ENCODE measurements at places on chromosomes 7 and 10. TPM values are rescaled to one million over a fixed set of nuclear protein-coding genes. Genes with fewer than 3 reads are reported as not detected.

GRCh38 chr7:28656529-28656928 is 244.2 kb downstream of the CREB5 start:
- no peak for DNase-seq

DNA sequence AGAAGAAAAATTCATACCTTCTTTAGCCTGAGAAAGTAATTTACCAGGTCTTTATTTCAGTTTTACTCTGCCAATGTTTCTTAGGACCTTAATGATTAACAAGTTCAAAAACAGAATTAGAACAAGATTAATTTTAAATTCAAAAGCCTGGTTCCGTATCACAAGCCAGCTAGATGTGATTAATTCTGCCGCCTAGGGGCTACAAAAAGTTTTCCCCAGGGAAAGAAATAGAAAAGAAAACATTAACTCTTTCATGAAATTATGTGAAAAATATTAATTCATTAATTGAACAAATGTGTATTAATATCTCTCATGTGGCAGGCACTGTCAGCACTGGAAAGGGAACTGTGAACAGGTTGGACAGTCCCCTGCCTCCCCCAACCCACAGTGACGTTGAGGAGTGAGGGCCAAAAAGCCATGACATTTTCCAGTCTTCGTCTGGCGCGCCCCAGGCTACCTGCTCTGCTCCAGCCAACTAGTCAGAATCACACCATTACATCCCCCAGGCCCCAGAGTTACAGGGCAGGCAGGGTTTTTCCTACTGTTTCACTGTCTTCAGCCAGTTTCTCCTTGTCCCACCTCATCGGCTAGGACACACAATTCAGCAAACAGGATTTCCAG is 20.1 kb downstream of the TMEM176A start:
- DNase-seq = no peak

DNA sequence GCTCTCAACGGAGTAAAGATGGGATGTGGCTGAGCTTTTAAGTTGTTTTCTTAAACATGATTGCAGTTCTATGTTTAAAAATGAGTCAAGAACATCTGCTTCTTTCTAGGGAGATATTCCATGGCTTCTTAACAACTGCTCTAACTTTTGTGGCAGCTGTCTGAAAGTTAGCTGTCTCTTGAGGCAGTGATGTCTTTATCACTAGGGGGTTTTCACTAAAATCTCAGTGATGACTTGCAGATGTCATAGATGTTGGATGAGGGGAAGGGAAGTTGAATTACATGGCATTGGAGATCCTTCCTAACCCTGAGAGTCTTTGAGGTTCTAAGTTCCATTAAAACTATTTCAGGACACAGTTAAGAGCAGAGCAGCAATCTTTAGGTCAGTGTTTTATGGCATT is 43.5 kb downstream of the PRKG1 start:
- DNase-seq = no peak

GRCh38 chr7:44964831-44965440 is 13.9 kb downstream of the MYO1G start:
- DNase-seq = no peak

DNA sequence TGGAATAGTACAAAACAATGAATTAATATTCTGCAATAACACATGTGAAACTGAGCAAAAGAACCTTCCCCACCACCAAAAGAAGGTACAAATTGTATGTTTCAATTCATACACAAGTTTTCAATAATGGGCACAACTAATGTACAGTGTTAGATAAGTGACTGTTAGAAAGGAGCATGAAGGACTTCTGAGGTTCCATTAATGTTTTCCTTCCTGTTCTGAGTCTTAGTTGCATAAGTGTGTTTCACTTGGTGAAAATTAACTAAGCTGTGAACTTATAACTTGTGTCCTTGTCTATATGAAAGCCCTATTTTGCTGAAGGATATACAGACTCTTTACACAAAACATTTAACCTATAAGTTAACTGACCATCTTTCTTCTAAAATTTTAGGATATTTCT is 8.2 kb downstream of the GSAP start:
- no peak for DNase-seq

GRCh38 chr10:78231939-78232338 is 198.3 kb downstream of the RPS24 start:
- DNase-seq = no peak

GRCh38 chr10:16184906-16185305 is 251.9 kb upstream of the PTER start:
- no peak for DNase-seq

- DNase-seq = peak; percentile 47
Measured at GRCh38 chr10:14556285-14556956, 218.3 kb downstream of the FAM107B start.

- no peak for DNase-seq
Measured at GRCh38 chr10:64733980-64734379, 1212.8 kb downstream of the REEP3 start.

DNA sequence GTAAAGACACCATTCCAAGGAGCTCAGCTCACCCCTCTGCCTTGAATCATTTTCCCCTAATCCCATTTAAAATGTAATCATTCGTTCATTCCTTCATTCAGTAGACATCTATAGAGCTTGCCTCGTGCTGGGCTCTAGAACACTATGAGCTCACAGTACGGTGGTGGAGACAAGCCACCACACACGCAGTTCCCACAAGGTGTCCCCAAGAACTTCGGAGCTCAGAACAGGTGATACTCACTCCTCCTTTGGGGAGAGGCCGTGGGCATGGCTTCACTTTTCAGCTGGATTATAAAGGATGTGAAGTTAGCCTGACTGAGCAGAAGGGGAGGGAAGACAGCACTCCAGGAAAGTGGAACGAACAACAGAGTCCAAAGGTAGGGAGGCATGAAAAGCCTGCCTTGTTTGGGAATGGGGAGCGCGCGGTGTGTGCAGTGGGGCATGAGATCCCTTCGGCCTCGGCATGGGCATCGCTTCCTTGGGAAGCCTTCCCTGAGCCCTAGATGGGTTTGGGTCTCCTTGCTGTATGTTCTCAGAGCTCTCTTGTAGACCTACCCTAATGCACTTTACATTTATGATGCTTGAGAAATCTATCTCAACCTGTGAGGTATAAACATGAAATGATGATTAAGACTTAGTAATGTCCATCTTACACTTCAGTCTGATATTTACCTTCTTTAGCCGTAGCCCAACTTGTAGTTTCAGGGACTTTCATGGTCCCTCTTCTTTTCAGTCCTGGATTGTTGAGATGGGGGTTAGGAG is 809 bp upstream of the OGA start:
- DNase-seq = no peak

DNA sequence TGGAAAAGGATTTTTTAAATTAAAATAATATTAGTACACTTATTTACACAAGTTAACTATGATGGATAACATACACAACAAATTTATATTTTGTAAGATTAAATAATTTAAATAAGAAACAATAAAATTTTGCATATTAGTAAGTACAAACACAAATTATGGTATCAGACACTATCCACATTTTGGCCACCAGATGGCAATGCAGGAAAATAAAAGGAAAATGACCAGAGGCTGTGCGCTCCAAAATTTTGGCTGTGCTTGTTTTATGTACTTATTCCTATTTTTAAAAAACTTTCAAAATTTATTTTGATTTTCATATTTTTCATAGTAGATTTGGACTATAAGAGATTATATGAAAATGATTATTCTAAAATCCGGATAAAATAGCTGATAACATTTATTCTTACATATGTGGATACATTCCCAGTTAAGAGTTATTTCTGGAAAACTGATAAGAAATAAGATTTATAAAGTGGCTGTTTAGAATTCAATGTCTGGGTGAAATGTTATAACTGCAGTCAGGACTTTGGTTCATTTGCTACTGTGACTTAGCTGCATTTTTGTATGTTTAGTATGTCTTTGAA is 274.7 kb upstream of the HGF start:
- DNase-seq = no peak

DNA sequence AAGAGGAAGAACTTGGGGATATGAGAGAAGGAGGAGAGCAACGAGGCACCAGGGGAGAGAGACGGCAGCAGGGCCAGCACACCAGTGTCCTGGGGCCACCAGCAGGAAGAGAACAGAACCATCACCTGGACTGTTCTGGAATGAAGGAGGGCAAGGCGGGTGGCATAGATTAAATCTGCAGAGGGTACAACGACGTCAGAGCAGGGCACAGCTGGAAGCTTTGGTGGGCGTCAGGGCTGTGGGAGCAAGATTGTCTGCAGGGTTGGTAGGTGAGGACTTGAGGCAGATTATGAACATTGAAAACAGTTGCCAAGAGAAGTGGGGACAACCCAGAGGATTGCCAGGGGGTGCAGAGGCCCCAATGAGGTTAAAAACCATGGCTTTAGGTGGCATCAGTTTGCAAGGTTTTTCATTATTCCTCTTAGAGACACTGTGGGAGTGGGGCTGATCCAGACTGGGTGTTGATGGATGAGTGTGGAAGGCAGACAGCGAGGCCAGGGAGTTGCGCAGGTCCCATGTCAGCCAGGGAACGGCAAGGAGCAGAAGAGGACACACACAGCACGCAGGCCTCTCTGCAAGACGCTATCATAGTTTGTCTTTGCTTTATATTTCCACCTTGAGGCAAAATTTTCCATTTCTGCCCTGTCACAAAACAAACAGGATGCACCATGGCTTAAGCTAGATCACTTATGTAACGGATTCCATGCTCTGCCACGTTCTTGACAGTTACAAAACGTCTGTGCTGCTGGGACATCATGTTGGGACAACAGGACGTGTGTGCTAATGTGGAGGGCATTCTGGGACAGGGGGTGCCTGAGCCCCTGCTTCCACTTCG is 52.5 kb upstream of the LEP start:
- DNase-seq = no peak

Gene PTPRZ1
- not detected for total RNA-seq

Gene GPNMB
- 32.5 TPM for total RNA-seq

Gene CNPY1
- not detected for total RNA-seq

Gene TRIM50
- not detected for total RNA-seq
